Mesendoderm (in vitro differentiated cells): ENCODE measurements at places on chromosomes 5 and 9.

DNA sequence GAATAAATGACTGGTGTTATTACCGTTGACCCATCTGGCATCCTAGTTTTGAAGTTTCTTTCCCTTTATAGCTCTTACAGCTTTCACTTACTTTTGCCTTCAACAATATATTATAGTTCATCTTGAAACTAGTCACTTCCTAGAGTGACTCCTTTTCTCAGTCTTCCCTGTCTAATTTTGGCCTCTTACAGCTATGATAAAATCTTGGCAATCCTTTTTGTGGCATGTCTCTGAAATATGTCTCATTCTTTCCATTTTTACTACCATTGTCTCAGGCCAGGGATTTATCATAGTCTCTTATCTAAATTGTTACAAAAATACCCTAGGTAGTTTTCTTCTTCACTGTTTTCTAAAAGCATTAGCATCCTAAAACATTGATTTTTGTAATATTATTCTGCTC is 621.3 kb upstream of the ZNF608 start:
- no peak for DNase-seq
- no peaks in the 10 kb centered on the region for H3K27me3 ChIP-seq
- H3K36me3 ChIP-seq: no peaks in the 10 kb centered on the region
- H3K4me1 ChIP-seq: peaks cover under 1% of the 10 kb centered on the region

GRCh38 chr9:136521537-136521936 is 24.3 kb downstream of the NOTCH1 start:
- H3K4me3 ChIP-seq: no peak overlapping the region
- DNase-seq: no peak

- H3K4me3 ChIP-seq: no peak overlapping the region
- H3K4me1 ChIP-seq: no peaks in the 10 kb centered on the region
- no peaks in the 10 kb centered on the region for H3K27me3 ChIP-seq
- no peaks in the 10 kb centered on the region for H3K36me3 ChIP-seq
- no peak for DNase-seq
Measured at GRCh38 chr5:133327946-133328401, 276.2 kb downstream of the HSPA4 start.

GRCh38 chr9:103471241-103471640 is 476.1 kb downstream of the CYLC2 start:
- no peak overlapping the region for H3K4me3 ChIP-seq
- no peaks in the 10 kb centered on the region for H3K36me3 ChIP-seq
- H3K4me1 ChIP-seq: no peaks in the 10 kb centered on the region

- DNase-seq: peak; percentile 78
- H3K27me3 ChIP-seq: no peaks in the 10 kb centered on the region
- H3K27ac ChIP-seq: peak within 1 kb of the TSS; percentile 30
- no peaks in the 10 kb centered on the region for H3K36me3 ChIP-seq
- H3K4me3 ChIP-seq: peak within 1 kb of the TSS; percentile 62
- no peaks in the 10 kb centered on the region for H3K4me1 ChIP-seq
Measured at GRCh38 chr9:83622939-83623678, at the start of gene IDNK. Gene IDNK, plus strand, starts transcription at chr9:83623143. Its CDS starts 29 bp downstream, at chr9:83623172.

DNA sequence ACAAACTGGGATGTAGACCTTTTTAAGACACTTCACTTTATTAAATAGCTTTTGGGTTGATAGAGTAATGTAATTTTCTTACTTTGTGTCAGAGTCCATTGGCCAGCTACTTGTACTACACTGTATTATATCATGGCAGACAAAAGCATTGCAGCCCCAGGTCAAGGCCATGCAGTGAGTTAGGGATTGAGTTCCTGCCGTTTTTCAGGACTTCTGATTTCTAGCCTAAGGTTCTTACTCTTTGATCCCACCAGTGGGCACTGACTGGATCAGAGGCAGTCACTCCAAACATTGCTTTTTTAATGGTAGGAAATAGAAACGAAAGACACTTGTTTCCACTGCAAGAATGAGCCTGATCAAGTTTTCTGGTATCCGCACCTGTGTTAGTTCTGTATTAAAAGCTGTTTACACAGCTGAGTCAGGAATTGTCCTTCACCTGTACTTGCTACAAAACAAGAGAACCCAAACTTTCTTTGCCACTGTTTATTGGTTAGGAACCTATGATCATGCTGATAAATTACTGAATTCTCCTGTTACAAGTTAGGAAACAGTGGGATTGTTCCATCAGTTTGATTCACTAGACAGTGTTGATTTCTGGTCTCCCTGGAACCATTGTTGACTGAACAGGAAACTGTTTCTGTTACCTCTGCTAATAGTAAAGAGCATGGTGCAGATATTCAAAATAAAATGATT is 22.1 kb downstream of the LRRC70 start:
- no peak for DNase-seq
- H3K36me3 ChIP-seq: no peaks in the 10 kb centered on the region
- H3K4me3 ChIP-seq: no peak overlapping the region

DNA sequence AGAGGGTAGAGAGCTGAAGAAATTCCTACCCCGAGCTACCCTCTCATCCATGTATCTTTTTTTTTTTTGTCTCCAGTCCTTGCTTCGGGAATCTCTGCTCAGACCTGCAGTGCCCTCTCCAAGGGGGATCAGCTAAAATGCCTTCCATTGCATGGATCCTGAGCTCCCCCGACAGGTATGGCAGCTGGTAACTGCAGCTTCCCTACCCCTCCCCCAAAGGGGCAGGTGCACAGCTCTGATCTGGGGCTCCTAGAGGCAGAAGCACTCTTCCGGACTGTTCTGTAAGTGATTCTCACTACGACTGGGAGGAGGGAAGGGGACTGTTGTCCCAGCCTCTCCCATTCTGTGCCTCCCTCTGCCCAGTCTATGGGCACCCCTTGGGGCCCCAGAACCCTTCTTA is 169.6 kb downstream of the MELK start:
- no peak overlapping the region for H3K27ac ChIP-seq
- no peak for DNase-seq
- no peaks in the 10 kb centered on the region for H3K4me1 ChIP-seq
- H3K4me3 ChIP-seq: no peak overlapping the region
- no peaks in the 10 kb centered on the region for H3K36me3 ChIP-seq
- no peaks in the 10 kb centered on the region for H3K27me3 ChIP-seq

DNA sequence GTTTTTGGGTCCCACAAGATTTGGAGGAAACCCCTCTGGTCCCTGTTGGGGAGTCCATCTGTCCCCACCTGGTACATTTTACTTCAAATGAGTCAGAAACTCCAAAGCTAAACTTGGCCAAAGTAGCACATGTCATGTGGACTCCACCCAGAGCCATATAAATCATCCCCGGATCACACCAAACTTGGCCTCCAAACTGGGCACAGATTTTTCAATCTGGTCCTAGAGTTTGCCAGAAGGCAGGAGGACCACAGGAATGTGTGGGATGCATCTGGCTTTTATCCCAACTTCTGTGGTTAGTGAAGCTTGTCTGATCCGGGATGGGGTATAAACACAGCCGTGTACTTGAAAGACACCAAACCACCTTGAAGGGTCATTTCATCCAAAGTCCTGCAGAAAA is 66.3 kb downstream of the MAT2B start:
- DNase-seq: no peak
- H3K36me3 ChIP-seq: no peaks in the 10 kb centered on the region
- H3K27ac ChIP-seq: no peak overlapping the region
- no peaks in the 10 kb centered on the region for H3K27me3 ChIP-seq
- H3K4me1 ChIP-seq: no peaks in the 10 kb centered on the region
- no peak overlapping the region for H3K4me3 ChIP-seq

DNA sequence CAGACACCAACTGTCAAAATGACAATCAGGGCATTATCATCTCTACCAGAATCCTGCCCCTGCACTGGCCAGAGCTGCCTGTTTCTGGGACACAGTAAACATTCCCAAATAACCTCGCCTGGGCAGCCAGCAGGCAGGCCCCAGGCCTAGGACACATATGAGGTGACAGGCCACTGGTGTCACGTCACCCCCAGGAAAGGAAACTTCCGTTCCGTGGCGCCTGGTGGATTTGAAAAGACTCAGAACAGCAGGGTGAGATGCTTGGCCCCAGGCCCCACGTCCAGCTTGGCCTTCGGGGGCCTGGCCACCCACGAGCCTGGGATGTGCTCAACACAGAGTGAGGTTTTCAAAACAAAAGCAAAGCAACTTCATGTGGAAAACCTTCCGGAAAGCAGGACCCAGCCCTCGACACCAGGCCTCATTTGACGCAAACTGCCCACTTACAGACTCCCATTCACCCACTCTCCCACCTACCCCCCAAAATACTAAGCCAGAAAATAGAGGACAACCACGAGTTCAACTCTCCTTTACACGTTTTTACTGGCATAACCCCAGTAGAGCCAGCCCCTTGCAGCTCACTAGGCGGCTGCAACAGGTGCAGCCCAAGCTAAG is 1.2 kb downstream of the SEMA4D start:
- H3K27me3 ChIP-seq: no peaks in the 10 kb centered on the region
- H3K36me3 ChIP-seq: no peaks in the 10 kb centered on the region
- DNase-seq: no peak
- peaks cover 2% of the 10 kb centered on the region for H3K4me1 ChIP-seq
- no peak overlapping the region for H3K27ac ChIP-seq

DNA sequence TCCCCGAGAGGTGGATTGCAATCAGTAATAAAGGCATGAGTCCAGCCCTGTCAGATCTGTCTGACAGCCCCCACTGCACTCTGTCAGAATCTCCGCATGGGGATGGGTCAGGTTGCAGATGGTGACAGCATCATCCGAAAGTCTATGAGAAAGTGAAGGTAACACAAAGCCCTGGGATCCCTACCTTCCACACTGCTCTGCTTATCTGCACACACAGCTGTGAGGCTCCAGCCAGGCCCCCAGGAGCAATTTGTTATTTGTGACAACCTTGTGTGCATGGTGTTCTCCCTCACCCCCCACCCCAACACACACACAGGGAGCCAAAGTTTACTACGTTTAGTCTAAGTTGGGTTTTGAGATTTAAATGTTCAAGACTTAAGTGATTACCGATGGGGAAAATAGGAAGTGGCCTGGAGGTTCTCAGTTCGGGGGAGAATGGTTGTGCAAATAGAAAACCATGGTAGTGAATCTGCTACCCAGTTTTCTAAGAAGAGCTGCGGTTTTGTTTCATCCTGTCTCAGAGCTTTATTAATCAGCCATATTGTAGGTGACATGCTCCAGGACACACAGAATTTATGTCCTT is 92.7 kb downstream of the SV2C start:
- H3K36me3 ChIP-seq: no peaks in the 10 kb centered on the region
- H3K27ac ChIP-seq: no peak overlapping the region
- H3K4me3 ChIP-seq: no peak overlapping the region
- H3K4me1 ChIP-seq: no peaks in the 10 kb centered on the region
- no peaks in the 10 kb centered on the region for H3K27me3 ChIP-seq

- H3K4me3 ChIP-seq: no peak overlapping the region
- no peak overlapping the region for H3K27ac ChIP-seq
- no peaks in the 10 kb centered on the region for H3K4me1 ChIP-seq
- no peaks in the 10 kb centered on the region for H3K27me3 ChIP-seq
Measured at GRCh38 chr9:101527066-101527465, 6.6 kb upstream of the RNF20 start.

GRCh38 chr5:93791518-93791972 is 50.1 kb upstream of the POU5F2 start:
- no peaks in the 10 kb centered on the region for H3K27me3 ChIP-seq
- H3K4me1 ChIP-seq: no peaks in the 10 kb centered on the region
- DNase-seq: peak; percentile 42
- H3K4me3 ChIP-seq: no peak overlapping the region
